NB4 (cell line): ENCODE measurements at places on chromosomes 7 and 10.

DNA sequence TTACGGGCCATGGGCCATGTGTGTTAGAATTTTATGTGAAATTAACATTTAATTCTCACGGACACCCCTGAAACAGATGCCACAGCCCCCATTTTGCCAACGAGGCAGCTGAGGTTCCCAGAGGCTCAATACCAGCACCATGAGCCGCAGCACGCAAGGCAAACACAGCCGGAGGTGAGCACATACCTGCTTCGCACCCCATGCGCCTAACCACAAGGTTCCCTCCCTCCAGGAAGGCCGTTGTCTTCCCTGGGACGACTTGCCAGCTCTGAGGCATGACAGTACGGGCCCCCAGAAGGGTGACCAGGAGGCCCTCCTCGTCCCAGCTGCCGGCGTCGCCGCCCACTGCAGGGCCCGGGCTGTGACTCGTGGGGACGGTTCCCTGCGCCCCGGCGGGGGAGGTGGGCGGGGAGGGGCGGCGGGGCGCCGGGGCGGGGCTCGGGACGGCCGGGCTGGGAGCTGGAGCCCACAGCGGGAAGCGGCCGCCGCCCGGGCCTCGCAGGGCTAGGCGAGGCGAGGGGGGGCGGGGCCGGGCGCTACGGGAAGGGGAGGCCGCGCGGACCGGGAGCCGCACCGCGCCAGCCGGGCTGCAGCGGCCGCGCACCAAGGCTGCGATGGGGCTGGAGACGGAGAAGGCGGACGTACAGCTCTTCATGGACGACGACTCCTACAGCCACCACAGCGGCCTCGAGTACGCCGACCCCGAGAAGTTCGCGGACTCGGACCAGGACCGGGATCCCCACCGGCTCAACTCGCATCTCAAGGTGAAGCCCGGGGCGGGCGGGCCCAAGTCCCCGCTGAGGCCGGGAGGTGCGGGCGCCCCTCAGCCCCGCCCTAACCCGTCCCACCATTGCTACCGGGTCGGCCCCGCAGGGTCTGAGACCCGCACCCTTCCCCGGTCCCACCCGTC is at the start of gene CAV2:
Gene CAV2 (plus strand): TSS at position 571 of the 910 bp plus-strand sequence. CDS start 44 bp downstream, at position 615.
- no peak for DNase-seq

DNA sequence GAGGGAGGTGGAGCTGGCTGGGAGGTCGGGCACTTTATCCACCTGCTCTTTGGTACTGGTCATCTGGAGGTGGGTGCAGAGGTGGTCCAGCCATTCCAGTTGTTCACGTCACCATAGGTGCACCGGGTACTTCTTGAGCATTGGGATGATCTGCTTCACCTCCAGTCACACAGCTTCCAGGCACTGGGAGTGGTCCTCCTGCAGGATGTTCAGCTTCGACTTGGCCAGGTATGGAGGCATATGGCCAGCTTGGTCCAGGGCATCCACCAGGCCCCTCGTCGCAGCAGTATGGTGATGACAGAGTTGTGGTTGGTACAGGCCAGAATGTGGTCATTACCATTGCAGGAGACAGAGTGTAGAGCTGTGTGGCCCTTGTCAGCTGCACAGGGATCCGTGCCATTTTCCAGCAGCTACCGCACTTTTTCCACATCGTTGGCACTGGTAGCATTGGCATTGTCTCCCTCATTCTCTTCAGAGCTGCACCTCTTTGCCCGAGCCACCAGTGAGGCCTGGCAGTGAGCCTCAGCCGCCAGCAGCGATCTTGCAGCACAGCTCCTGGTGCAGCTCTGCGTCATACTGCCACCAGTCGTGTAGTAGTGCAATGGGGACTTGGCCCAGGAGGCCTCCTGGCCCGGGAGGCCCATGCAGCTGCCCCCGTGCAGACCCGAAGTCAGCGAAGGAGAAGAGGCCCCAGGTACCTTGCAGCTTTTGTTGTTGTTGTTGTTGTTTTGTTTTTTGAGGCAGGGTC is 150.9 kb downstream of the ZNF22 start:
- no peak for DNase-seq

DNA sequence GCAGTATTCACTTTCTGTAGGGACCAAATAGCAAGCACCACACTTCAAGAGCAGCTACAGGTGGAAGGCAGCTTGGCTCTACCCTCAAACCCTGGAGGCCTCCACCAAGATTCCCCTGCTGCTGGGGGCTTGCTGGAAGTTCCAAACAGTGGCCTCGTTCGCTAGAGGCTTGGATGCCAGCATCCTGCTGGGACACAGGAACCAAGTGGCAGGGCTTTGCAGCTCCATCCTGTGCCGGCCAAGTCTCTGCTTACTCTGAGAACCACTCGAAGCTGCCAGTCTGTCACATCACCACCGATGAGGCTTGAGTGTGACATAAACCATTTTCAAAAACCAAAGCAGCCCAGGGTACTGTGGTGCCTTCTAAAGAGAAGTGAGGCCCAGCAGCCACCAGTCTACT is 69.2 kb upstream of the UNC5B start:
- no peak for DNase-seq

GRCh38 chr7:20030417-20030816 is 186.8 kb downstream of the MACC1 start:
- no peak for DNase-seq

DNA sequence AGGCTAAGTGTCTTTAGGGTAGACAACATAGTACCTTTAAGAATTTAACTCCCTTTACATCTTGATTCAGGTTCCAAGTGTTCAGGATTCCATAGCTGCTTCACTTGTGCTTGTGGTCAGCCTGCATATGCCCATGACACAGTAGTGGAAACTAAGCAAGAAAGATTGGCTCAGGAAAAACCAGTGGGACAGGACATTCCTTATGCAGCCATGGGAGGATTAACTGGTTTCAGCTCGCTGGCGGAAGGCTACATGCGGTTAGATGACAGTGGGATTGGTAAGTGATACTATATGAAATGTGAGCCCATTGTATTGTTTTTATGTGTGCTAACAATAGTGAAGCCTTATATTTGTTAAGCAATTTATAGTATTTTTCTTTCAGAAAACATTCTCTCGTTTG is 11.3 kb downstream of the FAM221A start:
- DNase-seq = no peak

GRCh38 chr10:130333185-130333584 is 197.0 kb downstream of the GLRX3 start:
- DNase-seq = peak; percentile 66

DNA sequence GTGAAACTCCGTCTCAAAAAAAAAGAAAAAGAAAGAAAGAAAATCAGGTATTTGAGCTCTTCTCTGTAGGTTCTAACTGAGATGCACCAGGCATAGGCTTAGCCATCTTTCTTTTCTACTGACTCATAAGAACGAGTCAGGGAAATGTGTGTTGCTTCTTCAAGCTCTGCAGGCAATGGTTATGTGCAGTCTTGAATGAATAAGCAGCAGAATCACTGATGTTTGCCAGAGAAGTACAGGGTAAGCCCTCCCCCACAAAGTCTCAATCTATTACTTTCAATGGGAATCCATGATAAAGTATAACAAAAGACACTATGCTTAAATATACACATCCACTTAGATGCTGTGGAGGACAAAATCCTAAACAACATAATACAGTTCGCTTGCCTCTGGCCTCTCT is 239.2 kb downstream of the PARD3 start:
- DNase-seq = no peak

GRCh38 chr7:144725070-144725469 is 110.8 kb downstream of the TPK1 start:
- no peak for DNase-seq

- no peak for DNase-seq
Observed at GRCh38 chr7:69561266-69561960, 36.9 kb upstream of the AUTS2 start.

GRCh38 chr10:34845070-34845469 is 30.0 kb upstream of the PARD3 start:
- DNase-seq = no peak

DNA sequence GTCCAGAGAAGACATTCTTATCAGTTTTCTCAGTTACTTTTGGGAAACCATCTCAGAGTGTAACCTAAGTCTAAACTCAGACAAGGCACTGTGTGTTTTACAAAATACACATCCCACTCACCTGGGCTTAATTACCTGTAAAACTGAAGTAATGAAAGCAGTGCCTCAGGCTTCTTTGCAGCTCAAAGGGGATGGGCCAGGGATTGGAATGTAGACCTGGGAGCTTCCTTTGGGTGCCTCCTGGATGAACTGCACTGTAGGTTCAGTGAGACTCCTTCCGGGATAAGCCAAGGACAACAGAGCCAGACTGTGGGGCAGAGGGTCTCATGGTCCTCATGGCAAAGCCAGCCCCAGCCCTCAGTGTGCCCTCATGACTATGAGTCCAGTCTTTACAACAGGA is 672.4 kb upstream of the GALNT17 start:
- no peak for DNase-seq

GRCh38 chr10:50536617-50537240 is 87.0 kb downstream of the SGMS1 start:
- DNase-seq = no peak

DNA sequence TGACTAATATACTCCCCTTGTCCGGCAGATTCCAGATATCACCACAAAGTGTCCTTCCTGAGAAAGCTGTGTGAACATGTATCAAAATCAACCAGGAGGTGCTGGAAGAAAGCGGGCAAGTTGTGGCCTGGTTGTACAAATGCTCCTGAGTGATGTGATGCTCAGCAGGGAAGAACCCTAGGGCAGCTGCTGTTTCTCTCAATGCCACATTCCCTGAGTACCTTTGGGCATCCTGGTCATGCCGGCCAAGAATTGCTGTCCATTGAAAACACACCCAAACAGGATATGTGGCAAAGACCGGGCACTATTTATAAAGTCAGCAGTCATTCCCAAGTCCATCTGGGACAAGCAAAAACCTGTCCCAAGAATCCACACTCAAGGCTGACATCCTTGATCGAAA is 7.8 kb upstream of the ADCY1 start:
- DNase-seq = no peak

GRCh38 chr10:18474118-18474455 is 177.3 kb downstream of the NSUN6 start:
- no peak for DNase-seq

- peak; percentile 69 for DNase-seq
Observed at GRCh38 chr7:54788664-54789063, 29.7 kb upstream of the SEC61G start.

DNA sequence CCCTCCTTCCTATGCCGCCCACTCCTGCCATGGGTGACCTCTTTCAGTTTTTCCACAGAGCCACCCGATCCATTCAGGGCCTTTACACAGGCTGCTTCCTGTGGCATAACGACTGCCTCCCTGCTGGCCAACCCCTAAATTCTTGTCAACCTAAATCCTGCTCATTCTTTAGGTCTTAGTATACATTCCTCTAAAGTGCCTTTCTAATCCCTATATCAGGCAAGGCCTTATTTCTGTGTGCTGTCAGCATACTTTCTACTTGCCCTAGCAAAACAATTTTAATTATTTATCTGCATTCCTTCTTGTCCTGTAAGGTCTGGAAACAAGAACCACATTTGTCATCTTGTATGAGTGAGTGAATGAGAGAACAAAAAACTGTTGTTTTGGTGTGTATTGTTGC is 132.4 kb downstream of the DNAH11 start:
- no peak for DNase-seq

GRCh38 chr7:133837224-133837623 is 289.9 kb upstream of the LRGUK start:
- no peak for DNase-seq

DNA sequence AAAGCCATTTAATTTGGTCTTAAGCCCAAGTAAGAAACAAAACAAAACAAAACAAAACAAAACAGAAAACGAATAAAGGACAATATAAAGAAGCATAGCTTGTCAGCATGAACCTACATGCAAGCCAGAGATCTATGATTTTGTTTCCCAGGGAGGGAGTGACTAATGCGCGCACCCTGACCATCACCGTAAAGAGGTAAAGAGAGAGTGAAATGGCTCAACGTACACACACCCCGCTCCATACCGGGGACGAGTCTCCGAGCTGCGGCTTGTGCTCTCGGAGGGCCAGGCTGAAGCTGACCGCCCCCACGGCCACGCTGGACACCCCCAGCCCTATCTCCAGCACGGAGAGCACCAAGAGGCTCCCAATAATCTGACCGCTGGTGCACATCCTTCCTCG is 1.1 kb downstream of the TMEM196 start:
- no peak for DNase-seq

- no peak for DNase-seq
Observed at GRCh38 chr10:60352105-60352504, 37.6 kb downstream of the ANK3 start.

DNA sequence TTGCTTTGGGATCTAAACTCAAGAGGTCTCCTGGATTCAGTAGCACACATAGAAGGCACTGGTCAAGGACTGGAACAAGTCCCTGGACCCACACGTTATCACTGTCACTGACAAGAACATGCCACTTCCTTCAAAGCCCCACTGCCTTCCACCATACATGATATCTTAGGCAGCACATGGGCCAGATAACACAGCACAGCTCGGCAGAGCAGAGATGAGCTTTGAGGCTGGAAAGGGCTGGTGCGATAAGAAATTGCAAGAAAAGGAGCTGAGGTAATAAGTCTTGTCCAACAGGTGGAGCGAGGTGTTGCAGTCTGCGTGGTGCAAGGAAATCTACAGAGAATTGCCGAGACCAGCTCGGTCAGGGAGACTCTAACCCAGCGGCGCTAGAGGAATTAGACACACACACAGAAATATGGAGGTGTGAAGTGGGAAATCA is 139.8 kb upstream of the CDK13 start:
- no peak for DNase-seq

- peak; percentile 65 for DNase-seq
Observed at GRCh38 chr10:80664071-80664680, 126.5 kb downstream of the SH2D4B start.

DNA sequence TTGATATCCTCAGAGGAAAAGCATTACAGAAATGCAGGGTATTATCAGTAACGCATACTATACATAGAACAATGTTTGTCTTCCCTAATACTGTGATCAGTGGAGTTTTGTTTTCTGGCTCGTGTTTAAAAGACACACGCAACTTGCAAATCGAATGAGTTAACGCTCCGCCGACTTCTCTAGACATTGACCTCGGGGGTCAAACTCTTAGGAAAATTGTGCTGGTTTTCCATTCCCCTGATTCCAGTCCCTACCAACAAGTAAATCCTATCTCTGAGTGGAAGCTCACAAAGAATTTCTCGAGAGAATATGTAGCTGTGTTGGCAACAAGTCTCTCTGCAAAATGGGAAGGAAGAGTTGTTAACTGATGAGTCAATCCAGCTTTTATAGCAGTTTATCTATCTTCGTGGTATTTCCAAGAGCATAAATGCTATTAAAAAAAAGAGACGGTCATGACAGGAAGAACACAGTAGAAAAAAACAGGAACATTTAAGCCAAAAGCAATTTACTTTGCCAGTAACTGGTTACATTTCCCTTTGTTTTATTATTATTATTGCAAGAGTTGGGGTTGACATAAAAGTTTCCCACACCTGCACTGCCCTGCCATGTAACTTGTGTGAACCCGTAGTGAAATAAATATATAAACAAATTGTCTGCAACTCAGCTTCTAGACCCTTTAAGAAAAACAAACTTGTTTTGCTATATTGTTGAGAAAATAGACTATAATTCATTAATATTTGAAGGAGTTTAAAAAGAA is 144.4 kb downstream of the ARID5B start:
- DNase-seq = peak; percentile 66

GRCh38 chr7:158680754-158681153 is 23.9 kb downstream of the NCAPG2 start:
- DNase-seq = no peak
